ENCODE measurements at places on chromosomes 13 and 19.

DNA sequence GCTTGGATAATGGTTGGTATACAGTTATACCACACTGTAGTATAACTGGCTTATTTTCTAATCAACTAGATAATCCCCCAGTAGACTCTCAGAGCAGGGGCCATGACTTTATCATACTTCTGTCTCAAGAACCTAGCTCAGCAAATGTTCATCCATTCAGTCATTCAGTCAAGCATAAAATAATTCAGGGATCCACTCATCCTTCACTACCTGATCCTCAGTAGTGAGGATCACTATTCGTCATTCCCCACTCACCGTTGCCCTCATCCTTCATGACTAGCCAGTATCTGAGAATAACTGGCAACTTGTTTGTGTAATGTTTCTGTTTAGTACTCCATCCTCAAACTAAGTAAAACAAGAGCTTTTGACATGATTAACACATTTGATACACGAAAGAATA lies 77.6 kb downstream of the TSC22D1 start:
- no peak for DNase-seq

- DNase-seq: no peak
Measured at GRCh38 chr19:29323021-29323430, 110.1 kb upstream of the UQCRFS1 start.

- DNase-seq: no peak
Measured at GRCh38 chr19:4365341-4365740, 22.0 kb downstream of the MPND start.

DNA sequence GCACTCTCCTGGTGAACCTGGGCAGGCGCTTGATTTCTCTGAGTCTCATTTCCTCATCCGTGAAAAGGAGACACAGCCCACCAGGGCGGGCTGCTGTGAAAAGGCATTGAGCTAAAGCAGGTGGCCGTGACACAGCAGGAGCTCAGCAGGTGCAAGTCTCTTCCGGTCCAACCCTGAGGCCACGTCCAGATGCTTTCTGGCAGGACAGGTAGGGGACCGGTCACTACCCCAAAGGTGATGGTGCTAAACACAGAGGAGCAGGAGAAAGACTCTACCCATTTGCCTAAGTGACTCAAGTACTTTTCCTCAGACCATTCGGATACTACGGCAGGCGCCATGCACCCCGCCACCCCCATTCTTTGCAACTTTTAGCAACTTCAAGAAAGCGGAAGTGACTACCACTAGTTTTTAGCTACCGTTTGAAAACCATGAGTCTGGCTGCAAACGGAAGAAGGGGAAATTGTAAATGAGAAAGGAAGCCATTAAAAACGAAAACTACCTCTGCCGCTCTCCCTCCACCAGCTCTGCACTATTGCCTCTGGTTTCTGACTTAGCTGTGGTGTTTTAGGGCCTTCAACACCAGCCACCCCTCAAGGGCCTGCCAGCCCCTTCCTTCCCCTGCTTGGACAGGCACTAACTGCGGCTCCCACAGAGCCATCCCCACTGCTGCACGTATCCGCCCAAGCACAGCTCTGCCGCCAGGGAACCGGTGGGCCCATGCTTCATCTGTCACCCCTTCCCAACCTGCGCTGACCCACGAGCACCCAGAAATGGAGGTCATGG lies 4.8 kb downstream of the PPP6R1 start:
- DNase-seq: no peak

GRCh38 chr13:112837371-112838037 lies 131.5 kb upstream of the MCF2L start:
- DNase-seq: no peak

GRCh38 chr13:76538004-76538403 lies 348.2 kb downstream of the KCTD12 start:
- DNase-seq: no peak

GRCh38 chr19:6412447-6413091 lies 12.0 kb downstream of the KHSRP start:
- no peak for DNase-seq

DNA sequence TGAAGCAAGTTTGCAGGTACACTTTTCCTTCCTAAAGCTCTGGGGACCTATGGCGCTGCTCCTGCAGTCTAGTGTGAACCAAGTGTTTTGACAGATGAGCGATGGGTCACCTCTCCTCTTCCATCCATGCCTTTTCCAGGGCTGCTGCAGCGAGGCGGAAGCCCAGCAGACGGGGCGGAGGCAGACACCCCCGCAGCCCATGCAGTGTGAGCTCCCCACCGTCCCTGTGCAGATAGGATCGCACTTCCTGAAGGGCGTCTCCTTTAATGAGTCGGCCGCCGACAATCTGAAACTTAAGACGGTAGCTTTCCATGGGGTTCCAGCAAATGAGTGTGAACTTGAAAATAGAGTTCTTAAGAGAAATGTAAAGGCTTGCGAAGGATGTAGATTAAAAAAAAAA lies 37.1 kb upstream of the GPI start:
- DNase-seq: no peak

GRCh38 chr13:98089246-98089645 lies 53.6 kb upstream of the FARP1 start:
- DNase-seq: no peak

- no peak for DNase-seq
Measured at GRCh38 chr19:49411681-49412326, 11.4 kb downstream of the PTH2 start.

All from cerebellar nuclear complex (tissue), 1 donor.